ENCODE measurements at places on chromosomes 4 and X. TPM values are rescaled to one million over a fixed set of nuclear protein-coding genes. Genes with fewer than 3 reads are reported as not detected.

Gene TGIF2LX
- not detected for total RNA-seq

Gene MAPK10
- 42.3 TPM for total RNA-seq

Gene ADH1A
- 2.8 TPM for total RNA-seq

Gene CORIN
- total RNA-seq, result 0.36 TPM

Gene MCF2
- total RNA-seq, result 0.31 TPM

Gene GPAT3
- total RNA-seq, result 7.8 TPM

Gene P2RY10
- 1.8 TPM for total RNA-seq

Gene PPEF2
- total RNA-seq, result 0.22 TPM

Gene CT45A7
- total RNA-seq, result not detected

Gene FRMPD4
- total RNA-seq, result 0.13 TPM

Gene RAB40A
- total RNA-seq, result 1.2 TPM

Gene ZNF732
- total RNA-seq, result 0.53 TPM

Gene SPANXC
- total RNA-seq, result not detected

Gene DCHS2
- total RNA-seq, result not detected

GRCh38 chrX:131405497-131405896 is 116.4 kb upstream of the IGSF1 start:
- no peak for DNase-seq

- DNase-seq, result peak; percentile 72
These were observed 385 bp downstream of the DCLK2 start for GRCh38 chr4:150078579-150079080.

GRCh38 chr4:138561906-138562305 is 319.8 kb upstream of the SLC7A11 start:
- DNase-seq, result no peak

- DNase-seq, result no peak
These were observed 179.8 kb downstream of the SCFD2 start for GRCh38 chr4:53185869-53186585.

GRCh38 chrX:78316265-78316664 is 11.1 kb downstream of the CYSLTR1 start:
- no peak for DNase-seq

DNA sequence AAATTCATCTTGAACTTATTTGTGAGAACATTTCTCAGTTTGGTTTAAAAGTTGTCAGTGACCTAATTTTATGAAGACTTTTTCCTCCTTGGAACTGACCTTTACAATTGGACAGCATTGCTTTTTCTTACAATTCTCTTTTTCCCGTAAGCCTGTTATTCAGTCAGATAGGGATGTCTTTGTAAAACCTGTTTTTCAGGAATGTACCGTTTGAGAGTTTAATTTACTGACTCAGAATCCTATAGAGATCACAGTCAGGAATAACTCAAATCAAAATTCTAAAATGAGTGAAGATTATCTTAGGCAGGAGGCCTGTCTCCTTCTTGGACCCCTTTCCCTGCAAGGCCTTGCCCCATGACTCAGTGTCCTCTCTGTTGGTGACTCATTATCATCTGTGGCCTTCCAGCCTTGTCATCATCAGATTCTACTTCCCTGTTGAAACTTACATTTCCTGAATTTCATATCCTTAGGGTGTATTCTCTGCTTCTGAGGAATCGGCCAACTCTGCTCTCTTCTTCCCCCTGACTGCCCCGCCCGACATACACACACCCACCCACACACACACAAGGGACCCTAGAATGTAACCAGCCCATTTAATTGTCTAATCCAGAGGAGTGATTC is 99.8 kb downstream of the ARHGAP10 start:
- DNase-seq, result no peak

- DNase-seq, result no peak
These were observed 38.1 kb downstream of the NFXL1 start for GRCh38 chr4:47876310-47876709.

DNA sequence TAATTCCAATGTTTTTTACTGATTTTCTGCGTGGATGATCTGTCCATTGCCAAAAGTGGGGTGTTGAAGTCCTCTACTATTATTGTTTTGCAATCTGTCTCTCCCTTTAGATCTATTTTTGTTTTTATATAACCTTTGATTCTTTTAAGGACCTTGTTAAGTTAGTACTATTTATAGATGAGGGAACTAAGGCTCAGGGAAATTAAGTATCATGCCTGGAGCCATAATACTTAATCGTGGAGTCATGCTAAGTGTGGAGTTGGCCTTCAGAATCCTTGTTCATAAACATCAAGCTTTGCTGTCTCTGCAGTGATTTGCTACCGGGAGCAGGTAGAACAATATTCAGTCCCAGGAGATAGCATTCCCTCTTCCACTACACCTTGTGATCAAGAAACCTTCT is 31.0 kb downstream of the SGMS2 start:
- no peak for DNase-seq

DNA sequence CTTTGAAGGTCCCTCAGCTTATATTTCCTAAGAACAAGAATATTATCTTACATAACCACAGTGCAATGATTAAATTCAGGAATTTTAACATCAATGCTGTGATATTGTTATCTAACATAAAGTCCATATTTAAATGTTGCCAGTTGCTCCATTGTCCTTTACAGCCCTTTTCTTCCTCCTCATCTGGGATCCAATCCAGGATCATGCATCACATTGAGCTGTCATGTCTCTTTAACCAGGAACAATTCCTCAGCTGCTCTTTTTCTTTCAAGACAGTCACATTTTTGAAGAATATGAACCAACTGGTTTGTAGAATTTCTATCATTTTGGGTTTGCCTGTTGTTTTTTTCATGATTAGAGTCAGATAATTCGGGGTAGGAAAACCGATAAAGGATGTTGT is 12.0 kb downstream of the TMSB4X start:
- DNase-seq, result no peak

- no peak for DNase-seq
These were observed 8.4 kb downstream of the ARX start for GRCh38 chrX:25007059-25008053.

- no peak for DNase-seq
These were observed 683.7 kb downstream of the PDHA2 start for GRCh38 chr4:96523611-96524010.

- no peak for DNase-seq
These were observed 173.2 kb downstream of the MGST2 start for GRCh38 chr4:139838811-139839210.

DNA sequence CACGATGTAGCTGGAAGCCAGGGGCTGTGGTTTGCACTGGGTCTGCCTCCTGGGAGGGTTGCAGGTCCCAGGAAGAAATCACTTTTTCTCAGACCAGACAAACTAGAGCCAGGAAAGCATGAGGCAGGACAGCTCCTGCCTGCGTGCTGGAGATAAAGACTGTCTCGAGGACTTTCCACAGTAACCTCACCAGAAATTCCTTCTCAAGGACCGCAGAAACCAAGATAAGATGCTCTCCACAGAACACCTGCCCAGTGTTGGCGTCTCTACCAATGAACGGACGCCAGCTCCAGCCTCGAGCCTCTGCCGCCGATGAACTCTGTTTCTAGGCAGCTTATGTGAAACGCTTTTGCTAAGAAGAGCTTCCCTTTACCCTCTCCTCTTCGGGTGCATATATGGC is 76.9 kb upstream of the AFAP1 start:
- no peak for DNase-seq

DNA sequence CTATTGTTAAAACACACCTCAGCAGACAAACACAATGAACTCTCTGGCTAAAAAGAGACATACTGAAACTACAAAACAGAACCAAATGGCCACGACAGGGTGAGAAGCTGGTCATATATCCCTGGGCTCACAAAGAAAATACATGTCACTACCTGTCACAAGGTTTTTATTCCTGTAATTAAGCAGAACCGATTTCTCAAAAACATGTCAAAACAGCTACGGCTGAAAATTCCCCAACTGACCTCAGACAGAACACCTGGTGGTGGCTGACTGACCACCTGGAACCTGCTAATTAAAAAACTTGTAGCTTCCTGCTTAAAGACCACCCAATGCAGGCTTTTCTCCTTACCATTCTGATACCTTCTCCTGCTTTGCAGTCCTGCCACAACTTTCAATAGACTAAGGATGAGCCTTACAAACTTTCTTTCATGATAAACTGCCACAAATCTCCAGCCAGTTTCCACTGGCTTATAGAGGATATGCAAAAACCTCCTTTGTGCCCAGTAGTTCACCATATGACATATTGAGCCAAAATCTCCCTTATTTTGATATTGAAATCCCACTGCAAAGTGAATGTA is 571.9 kb downstream of the SPOCK3 start:
- DNase-seq, result no peak

GRCh38 chr4:137749466-137749865 is 217.2 kb upstream of the PCDH18 start:
- DNase-seq, result no peak

DNA sequence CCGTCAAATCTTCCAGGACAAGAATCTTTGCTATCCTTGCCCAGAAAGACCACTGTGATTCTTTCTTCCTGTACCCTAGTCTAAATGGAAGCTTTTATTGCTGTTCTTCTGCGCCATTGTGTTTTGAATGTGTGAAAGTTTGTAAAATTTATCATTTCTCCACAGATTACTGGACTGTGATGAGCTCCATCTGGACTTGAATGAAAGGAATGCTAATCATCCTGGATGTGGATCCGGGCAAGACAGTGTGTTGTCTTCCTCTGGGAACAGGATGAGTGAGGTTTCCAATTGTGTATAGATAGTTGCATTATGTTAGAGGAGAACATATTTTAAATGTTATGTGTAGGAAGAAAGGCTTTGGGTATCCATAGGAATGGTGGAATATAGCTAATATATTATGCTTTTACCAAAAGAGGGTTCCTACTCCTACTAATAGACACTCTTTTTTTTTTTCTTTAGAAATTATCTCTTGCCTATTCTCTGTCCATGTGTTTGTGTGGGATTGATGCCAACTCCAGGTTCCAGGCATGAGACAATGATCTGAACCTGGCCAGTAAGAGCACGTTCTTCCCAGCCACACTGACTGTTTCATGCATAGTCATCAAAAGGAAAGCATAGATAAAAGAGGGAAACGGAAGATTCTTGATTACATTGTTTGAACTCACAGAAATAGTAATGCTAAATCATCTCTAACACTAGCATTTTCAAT is 803.6 kb upstream of the ADGRL3 start:
- no peak for DNase-seq

GRCh38 chrX:124035657-124036056 is 74.2 kb downstream of the STAG2 start:
- no peak for DNase-seq

DNA sequence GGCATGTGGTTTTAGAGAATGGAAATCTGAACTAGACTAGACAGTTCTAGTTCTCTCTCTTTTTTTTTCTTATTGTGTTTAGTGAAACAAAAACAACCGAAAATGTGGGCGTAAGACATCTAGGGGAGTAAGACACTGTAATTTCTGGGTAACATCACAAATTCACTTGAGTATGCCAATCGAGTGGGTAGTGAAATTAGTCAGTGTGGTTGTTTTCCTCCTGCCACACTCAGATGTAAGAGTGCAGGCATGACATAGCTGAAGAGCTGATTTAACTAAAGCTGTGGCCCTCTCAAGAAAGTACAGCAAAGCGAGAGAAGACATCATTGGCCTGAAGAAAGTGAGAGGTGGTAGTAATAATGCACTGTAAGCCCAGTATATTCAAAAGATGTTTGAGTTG is 1585.3 kb upstream of the AGA start:
- DNase-seq, result no peak

DNA sequence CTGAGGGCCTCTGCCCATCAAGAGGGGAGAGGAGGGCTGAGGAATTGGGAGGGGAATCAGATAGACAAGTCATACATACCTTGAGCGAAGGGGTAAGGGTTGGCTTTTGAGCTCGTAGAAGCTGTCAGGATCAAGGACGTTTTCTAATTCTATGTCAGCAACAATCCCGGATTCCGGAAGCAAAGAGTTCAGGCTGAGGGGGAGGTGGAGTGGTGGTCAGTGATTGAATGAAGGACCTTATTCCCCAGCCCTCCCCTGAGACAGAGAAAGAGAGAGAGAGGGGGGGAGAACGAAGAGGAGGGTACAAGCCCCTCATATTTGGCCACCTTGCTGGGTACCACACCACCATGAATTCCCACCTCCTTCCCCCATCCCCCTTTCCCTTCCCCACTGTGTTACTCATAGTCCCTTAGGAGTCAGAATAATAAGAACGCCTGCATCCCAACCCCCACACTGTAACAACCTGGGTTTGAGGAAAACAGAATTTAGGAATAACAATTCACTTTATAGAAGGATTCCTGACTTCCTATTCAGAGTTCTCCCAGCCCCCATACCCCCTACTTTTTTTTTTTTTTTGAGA is 2.7 kb downstream of the TFE3 start:
- DNase-seq, result no peak

DNA sequence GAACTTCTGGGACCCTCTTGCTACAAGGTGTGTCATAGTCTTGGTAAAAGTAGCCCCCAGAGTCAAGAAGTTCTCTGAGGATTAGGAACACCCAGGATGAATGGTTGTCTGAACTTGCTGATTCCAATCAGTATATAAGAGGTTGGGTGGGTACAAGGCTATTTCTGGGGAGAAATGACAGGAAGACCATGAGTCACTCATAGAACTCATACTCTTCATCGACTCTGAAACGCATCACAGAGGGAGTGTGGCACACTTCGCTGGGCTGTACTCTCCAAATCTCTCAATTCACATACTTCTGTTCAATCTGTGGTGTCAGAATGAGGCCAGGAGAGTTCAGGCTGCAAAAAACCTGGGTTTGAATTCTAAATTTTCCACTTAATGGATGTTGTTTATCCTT is 193.2 kb upstream of the LEF1 start:
- no peak for DNase-seq

DNA sequence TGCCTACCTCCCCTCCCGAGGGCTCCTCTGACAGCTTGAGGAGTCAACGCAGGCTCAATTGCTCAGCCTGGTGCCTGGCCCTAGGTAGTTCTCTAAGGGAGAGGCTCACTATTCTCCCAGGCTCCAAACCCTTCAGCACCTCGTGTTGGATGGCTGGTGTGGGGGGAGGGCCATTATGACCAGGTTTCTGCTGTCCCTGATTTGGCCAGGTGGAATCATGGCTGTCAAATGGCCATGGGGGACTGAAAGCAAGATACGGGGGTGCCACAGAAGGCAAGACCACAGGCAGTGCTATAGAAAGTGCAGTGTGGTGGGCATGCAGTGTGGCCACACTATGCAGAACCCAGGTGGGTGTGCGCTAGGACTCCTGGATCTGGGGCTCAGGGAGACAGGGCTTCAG is 9.5 kb downstream of the PNMA6F start:
- DNase-seq, result no peak

- no peak for DNase-seq
These were observed 6.0 kb downstream of the FBXO8 start for GRCh38 chr4:174277433-174277832.

DNA sequence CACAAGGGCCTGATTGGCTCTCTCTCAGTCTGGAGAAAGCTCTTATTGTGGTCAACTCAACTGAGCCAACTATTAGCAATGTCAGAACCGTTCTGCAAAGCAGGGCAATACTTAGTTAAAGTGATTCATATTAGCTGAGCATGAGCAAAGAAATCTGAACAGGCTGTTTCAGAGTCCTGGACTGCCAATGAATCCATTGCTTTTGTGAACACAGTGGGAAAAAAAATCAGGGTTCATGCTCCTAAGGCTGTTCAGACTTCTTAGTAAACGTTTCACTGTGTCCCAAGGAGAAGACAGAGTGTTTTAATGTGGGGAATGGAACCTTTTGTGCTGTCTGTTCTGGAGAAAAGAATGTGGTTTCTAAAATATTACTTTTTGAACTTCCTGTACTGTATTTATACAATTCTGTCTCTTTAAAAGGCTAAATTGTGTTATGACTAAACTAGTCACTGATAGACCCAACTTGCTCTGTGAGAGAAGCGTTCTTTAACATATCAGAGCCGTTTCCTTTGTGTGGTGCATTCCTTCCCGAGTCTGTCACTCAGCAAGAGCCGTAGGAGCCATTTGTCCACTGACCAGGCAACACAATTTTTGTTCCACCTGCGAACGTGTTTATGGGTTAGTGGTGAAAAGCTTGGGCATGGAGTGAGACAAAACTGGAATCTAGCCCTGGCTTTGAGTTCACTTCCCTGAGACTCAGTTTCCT is 366.1 kb downstream of the FBXO8 start:
- DNase-seq, result no peak
